ENCODE measurements at places on chromosomes 5 and 9. TPM values are rescaled to one million over a fixed set of nuclear protein-coding genes. Genes with fewer than 3 reads are reported as not detected.

The CFAP157 gene
- total RNA-seq: 1.2 TPM

- no peak for DNase-seq
These were observed 2308.8 kb upstream of the ACO1 start for GRCh38 chr9:30075451-30076199.

DNA sequence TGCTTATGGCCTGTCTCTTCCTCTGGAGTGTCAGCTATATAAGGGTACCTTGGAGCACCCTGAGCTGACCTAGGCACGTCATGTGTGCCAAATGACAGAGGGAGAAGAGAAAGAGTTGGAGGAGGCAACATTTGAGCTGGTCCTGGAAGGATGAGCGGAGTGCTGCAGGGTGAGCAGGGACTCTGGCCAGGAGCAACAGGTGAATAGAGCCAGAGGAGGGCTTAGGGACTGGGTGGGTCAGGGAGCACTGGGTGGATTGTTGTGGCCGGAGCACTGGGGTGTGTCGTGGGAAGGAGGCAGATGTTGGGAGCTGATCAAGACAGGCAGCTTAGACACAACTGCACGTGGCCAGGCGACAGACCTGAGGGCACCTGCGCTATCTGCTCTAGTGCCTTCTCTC is 43.6 kb downstream of the TSPAN17 start:
- DNase-seq: no peak

GRCh38 chr5:83430130-83431010 is 41.2 kb upstream of the VCAN start:
- DNase-seq: peak; percentile 50

- DNase-seq: peak; percentile 31
These were observed 42.3 kb upstream of the NEK6 start for GRCh38 chr9:124215368-124215910.

The OBP2B gene
- not detected for total RNA-seq

DNA sequence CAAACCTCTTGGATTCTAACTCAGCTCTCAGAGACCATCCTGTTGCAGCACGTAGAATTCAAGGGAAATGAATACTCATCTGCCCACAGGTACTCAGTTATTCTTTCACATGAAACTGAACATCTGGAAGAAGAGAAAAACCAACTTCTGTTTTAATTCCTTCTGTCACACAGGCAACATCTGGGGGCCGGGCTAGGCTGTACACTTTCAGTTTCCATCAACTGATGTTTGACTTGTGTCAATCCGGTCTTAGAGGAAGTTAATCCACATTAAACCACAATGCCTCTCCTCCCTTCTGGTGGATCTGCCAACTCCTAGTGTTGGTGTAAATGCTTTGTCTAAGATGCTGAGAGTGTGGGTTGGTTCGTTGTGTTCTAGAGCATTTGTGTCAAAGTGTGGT is 17.6 kb downstream of the DMRT3 start:
- DNase-seq: no peak

The DCP2 gene
- 72.8 TPM for total RNA-seq

- no peak for DNase-seq
These were observed 112.6 kb downstream of the PCSK5 start for GRCh38 chr9:76003041-76003440.

- DNase-seq: no peak
These were observed 124.1 kb upstream of the RETREG1 start for GRCh38 chr5:16740811-16741392.

The FRMPD1 gene
- 4.1 TPM for total RNA-seq

The GPBP1 gene
- total RNA-seq: 91.1 TPM

DNA sequence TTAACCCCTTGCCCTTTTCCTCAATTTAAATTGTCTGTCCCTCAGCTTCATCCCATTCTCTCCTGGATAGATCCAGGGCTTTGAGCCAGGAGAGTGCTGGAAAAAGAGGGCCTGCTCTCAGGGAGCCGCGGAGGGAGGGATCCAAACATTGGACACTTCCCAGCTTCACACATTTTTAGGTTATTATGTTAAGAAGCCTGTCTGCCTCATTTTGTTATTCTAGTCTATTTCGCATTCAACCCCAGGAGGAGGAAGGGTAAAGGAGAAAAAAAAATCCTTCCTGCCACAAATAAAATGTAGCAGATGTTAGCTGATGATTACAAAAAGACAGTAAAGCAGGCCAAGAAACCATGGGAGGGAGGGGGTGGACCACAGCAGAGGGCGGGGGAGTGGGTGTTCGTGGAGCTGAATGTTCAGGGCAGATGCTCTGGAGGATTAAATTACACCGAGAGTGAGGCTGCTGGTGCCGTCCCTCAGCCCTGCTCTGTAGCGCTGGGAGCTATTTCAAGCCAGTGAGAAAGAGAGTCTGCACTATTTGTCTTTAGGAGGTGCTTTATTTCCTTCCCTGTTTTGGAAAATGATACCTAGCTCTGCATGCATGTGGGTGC is 60.6 kb upstream of the ZFR start:
- peak; percentile 46 for DNase-seq

GRCh38 chr5:140420226-140420570 is 18.6 kb downstream of the ANKHD1 start:
- DNase-seq: no peak
